CD4-positive, alpha-beta memory T cell (primary cell): ENCODE measurements at places on chromosomes 7 and 10. TPM values are rescaled to one million over a fixed set of nuclear protein-coding genes. Genes with fewer than 3 reads are reported as not detected.

DLX5 gene
- not detected for polyA plus RNA-seq

- H3K4me1 ChIP-seq, result no peaks in the 10 kb centered on the region
- H3K36me3 ChIP-seq, result no peaks in the 10 kb centered on the region
- DNase-seq, result no peak
- no peak overlapping the region for H3K4me3 ChIP-seq
Observed at GRCh38 chr10:131994435-131994834, 12.7 kb upstream of the BNIP3 start.

DNA sequence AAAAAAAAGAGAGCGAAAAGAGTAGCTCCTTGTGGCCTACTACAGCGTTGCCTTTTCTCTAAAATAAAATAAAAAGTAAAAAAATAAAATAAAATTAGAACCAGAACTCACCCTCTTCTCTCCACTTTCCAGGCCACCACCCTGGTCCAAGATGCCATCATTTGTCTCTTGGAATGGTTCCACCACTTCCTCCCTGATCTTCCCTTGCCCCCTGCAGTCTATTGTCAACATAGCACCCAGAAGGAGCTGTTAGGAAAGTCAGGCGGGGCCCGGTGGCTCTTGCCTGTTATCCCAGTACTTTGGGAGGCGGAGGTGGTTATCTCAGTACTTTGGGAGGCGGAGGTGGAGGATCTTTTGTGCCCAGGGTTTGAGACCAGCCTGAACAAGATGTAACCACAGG lies 7.6 kb upstream of the GRID2IP start:
- no peaks in the 10 kb centered on the region for H3K36me3 ChIP-seq
- H3K4me3 ChIP-seq, result no peak overlapping the region
- no peak for DNase-seq

GRCh38 chr7:15688911-15689310 lies 2.4 kb upstream of the MEOX2 start:
- no peaks in the 10 kb centered on the region for H3K36me3 ChIP-seq
- no peaks in the 10 kb centered on the region for H3K4me1 ChIP-seq
- H3K4me3 ChIP-seq, result no peak overlapping the region
- DNase-seq, result no peak
- no peaks in the 10 kb centered on the region for H3K27me3 ChIP-seq

INMT gene
- 0.77 TPM for polyA plus RNA-seq

DNA sequence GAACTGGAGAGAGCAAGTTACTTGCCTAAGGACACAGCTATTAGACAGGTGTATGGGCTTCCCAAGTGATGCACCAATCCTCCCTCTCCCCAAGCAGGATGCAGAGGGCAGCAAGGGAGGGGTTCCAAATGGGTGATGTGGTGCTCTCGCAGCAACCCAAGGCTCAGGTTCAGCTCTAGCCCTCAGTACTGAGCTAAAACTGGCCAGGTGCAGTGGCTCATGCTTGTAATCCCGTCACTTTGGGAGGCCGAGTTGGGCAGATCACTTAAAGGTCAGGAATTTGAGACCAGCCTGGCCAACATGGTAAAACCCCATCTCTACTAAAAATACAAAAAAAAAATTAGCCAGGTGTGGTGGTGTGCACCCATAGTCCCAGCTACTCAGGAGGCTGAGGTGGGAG lies 40.7 kb downstream of the GPRIN2 start:
- H3K36me3 ChIP-seq, result no peaks in the 10 kb centered on the region
- no peak overlapping the region for H3K4me3 ChIP-seq
- H3K27ac ChIP-seq, result no peak overlapping the region
- H3K4me1 ChIP-seq, result no peaks in the 10 kb centered on the region

GRCh38 chr10:621513-621912 lies 68.0 kb downstream of the DIP2C start:
- H3K36me3 ChIP-seq, result no peaks in the 10 kb centered on the region
- no peaks in the 10 kb centered on the region for H3K27me3 ChIP-seq
- H3K27ac ChIP-seq, result no peak overlapping the region
- no peak overlapping the region for H3K4me3 ChIP-seq
- H3K4me1 ChIP-seq, result no peaks in the 10 kb centered on the region

DNA sequence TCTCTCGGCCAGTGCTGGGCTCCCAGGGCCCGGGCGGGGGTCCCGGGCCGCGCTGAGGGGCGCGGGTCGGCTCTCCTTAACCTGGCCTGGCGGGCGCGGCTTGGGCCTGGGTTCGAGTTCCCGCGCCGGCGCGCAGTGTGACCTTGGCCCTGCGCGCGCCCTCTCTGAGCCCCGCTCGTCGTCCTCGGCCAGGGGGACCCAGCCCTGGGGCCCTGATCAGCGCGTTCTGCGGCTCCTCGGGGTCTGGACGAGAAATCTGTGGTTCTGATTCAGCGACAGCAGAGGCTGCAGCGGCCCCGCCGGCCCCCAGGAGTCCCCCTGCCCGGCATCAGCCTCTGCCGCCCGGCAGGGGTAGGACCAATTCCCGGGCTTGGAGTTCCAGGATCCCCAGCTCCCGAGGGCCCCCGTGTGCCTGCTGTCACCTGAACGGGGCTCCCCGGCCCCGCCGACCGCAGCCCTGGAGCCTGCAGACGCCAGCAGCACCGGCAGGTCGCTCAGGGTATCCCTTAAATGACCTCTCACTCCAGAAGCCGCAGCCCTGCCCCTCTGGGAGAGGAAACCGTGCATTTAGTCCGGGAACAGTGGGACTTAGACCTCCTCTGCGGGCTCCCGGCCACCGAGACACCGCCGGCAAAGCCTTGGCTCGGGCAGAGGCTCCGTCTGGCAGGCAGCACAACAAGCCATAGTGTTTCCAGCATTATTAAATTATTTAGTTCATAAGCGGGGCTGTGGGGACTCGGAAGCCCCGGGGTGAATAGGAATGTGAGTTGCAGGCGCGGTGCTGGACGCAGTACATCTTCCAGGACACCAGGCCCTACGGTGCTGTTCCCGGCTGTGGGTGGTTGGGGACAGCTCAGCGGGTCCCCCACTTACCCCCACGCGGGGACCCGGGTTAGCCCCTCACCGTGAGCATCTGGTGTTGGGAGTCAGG lies 572 bp downstream of the CHST12 start:
- DNase-seq, result no peak
- H3K4me3 ChIP-seq, result peak overlapping the region; percentile 25
- H3K36me3 ChIP-seq, result no peaks in the 10 kb centered on the region
- H3K27ac ChIP-seq, result peak overlapping the region; percentile 70

UNCX gene
- not detected for polyA plus RNA-seq

SLC18A2 gene
- 0.91 TPM for polyA plus RNA-seq

DNA sequence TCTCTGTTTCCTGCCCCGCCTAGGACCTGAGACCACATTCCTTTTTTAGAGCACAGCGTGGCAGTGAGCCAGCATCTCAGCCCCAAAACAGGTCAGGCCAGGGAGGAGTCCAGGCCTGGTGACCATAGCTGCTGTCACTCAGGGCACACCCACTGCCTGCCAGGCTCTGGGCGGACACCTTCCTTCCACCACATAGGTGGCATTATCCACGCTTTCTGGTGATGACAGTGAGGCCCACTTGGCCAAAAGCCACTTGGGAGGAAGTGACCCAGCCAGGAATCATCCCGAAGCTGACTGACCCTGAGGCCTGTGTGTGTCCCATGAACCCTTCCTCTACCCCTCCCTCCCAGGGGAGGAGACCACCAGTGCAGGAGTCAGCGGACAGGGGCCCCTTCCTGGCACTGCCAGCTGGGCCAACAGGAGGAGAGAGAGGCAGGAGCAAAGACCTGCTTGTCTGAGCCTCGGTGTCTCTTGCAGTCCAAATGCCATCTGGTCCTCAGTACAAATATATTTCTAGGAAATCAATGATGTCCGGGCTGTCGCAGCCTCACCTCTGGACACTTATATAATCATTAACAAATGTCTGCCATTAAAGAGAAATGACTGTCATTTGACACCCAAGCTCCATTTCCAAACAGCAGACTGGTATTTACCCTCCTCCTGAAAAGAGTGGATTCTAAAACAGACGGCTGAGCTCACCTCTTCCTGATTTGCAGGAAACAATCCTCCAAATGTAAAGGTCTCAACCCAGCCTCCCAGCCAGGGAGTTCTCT lies 63.0 kb downstream of the ABRAXAS2 start:
- H3K27me3 ChIP-seq, result no peaks in the 10 kb centered on the region
- H3K4me3 ChIP-seq, result no peak overlapping the region
- H3K36me3 ChIP-seq, result no peaks in the 10 kb centered on the region

- no peak for DNase-seq
- H3K27ac ChIP-seq, result no peak overlapping the region
- H3K4me1 ChIP-seq, result no peaks in the 10 kb centered on the region
- H3K27me3 ChIP-seq, result no peaks in the 10 kb centered on the region
Observed at GRCh38 chr10:98323221-98324164, 55.5 kb upstream of the LOXL4 start.

DNA sequence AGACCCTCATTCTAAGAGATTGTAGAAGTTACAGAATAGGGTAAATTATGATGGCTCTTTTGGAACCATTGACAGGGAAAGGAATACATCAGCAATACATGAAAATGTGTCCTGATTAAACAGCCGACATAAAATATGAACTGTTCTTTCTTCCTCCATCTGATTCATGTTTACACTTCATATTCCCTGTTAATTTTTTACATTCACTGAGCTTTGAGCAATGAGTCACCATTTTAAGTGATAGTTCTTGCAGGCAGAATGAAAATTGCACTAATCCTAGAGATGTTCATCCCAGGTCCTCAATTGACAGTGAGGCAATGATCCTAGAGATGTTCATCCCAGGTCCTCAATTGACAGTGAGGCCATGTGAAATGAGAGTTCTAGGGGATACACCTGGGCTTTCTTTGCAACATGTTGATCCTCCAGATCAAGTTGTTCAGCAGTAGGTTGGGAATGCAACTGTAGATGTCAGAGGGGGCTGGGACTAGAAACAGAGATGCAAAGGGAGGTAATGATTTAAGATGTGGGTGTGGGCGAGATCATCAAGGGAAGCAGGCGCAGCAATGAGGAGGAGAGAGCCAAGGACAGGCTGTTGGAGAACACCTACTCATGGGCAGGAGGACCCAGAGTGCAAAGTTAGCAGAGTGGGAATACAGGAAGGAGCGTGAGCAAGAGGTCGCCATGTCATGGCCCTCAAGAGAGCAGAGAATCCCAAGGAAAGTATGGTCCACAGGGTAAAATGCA lies 138.7 kb downstream of the ZNF365 start:
- H3K27ac ChIP-seq, result no peak overlapping the region
- H3K4me1 ChIP-seq, result no peaks in the 10 kb centered on the region
- no peak overlapping the region for H3K4me3 ChIP-seq
- H3K27me3 ChIP-seq, result no peaks in the 10 kb centered on the region

DNA sequence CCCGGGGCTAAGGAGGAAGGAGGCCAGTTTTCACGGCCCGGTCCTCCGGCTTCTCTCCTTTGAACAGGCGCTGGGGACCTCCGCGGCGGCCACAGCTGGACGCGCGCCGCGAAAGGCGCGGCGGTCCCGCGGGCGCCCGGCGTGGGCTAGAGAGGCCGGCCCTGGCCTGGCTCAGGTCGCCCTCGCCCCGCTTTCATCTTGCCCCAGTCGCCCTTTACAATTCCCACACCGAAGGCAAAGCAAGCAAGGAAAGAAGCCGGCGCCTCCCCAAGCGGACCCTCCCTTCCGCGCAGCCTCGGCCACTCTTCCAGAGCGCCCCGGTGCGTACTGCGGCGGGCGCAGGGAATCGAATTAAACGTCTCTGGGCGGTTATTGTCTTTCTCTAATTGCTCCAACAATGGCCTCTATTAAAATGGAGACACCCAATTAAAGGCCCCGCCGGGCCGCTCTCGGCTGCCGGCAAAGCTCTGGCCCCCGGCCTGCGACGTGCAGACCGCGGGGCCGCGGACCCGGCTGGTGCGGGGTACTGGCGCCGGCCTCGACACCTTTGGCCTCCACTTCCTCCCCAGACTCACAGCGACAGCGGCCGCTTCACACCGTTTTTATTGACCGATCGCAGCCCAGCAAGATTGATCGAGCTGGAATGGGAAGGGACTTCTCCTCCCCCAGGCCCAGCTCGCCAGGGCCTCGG lies 4.5 kb upstream of the GATA3 start:
- H3K27ac ChIP-seq, result no peak overlapping the region
- peaks cover 72% of the 10 kb centered on the region for H3K27me3 ChIP-seq
- DNase-seq, result no peak
- no peaks in the 10 kb centered on the region for H3K36me3 ChIP-seq
- H3K4me1 ChIP-seq, result peaks cover 80% of the 10 kb centered on the region
- no peak overlapping the region for H3K4me3 ChIP-seq

RASSF4 gene
- polyA plus RNA-seq, result 0.21 TPM

DNA sequence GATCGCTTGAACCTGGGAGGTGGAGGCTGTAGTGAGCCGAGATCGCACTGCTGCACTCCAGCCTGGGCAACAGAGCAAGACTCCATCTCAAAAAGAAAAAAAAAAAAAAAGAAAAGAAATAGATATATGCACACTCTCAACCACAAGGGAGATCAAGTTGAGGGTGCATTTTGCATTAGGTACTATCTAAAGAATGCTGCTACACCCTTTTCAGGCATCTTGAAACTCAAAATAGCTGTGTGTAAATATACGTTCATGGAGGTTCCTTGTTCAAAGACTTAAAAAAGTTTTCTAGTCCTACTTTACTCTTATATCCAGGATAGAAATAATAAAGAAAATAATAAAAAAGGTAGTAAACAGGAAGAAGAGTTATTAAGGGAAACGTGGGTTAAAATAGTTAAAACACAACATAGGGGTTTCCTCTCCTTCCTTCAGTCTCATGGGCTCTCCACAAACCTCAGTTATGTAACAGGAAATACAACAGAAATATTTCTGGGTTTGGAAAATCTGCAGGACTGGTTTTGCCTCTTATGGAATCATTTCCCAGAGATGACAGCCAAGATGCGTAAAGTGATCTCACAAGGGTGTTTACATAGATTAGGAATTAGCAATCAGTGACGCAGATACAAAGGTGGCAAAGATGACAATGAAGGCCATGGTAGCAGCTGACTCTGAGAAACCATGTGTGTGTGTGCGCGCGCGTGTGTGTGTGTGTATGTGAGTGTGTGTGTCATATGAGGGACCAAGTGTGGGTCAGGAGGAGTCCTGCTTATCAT lies 15.1 kb downstream of the STEAP4 start:
- no peak for DNase-seq
- no peak overlapping the region for H3K27ac ChIP-seq
- no peaks in the 10 kb centered on the region for H3K36me3 ChIP-seq
